ENCODE measurements at places on chromosomes 4 and X.

DNA sequence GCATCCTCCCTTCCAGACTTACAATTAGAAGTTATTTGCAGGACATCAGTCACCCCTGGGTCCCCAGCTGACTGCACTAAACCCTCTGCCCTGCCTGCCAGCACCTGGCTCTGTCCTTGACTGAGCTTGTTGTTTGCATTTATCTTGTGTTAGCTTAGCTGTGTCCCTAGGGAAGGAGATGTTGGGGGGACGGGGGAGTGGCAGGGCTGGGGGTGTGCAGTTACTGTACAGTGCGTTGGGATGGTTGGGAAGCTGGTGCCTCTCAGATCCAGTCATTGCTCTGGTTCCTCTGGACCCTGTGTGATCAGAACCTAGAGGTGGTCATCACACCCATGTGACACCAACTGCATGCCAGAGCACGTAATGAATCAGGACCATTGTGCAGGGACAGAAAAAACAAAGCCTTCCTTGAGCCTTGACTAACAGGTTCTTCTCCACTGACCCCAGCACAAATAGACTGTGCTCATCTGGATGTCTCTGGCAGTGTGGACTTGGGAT is 32.7 kb upstream of the PROM1 start:
- no peak for DNase-seq

GRCh38 chrX:119424999-119425398 is 25.9 kb downstream of the SLC25A43 start:
- no peak for DNase-seq

- DNase-seq = no peak
These were observed 96.5 kb downstream of the CAMK2D start for GRCh38 chr4:113665036-113665435.

- DNase-seq = no peak
These were observed 845.2 kb downstream of the PCDH18 start for GRCh38 chr4:136687118-136687517.

DNA sequence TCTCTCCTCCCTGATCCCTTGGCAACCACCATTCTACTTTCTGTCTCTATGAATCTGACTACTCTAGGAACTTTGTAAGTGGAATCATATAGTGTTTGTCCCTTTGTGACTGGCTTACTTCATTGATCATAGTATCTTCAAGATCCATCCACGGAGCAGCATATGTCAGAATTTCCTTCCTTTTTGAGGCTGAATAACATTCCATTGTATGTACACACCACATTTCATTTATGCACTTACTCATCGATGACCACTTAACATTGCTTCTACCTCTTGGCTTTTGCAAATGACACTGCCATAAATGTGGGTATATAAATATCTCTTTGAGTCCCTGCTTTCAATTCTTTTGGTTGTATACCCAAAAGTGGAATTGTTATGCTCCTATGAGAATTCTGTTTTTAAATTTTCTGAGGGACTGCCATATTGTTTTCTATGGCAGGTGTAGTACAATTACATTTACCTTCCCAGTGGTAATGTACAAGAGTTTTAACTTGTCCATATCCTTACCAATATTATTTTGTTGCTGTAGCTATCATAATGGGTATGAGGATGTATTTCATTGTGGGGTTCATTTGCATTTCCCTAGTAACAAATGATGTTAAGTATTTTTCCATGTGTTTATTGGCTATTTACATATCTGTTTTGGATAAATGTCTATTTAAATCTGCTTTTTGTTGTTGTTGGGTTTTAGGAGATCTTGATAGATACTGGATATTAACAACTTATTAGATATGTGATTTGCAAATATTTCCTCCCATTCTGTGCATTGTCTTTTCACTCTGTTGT is 466.1 kb downstream of the C4orf33 start:
- no peak for DNase-seq

All from retina (tissue), 1 donor.